Breast epithelium (tissue), 4 donors: ENCODE measurements at places on chromosomes 6 and 20. TPM values are rescaled to one million over a fixed set of nuclear protein-coding genes. Genes with fewer than 3 reads are reported as not detected.

Gene TXLNB
- 0.96 TPM for total RNA-seq

Gene OSER1
- total RNA-seq: 73.8 TPM

Gene FUCA2
- 48.2 TPM for total RNA-seq

Gene SLC22A2
- not detected for total RNA-seq

Gene FOXS1
- 0.44 TPM for total RNA-seq

Gene NKAIN4
- total RNA-seq: not detected

Gene CASS4
- 2.2 TPM for total RNA-seq

Gene CCN6
- not detected for total RNA-seq

Gene RFX6
- total RNA-seq: 1.8 TPM

- H3K4me1 ChIP-seq: no peaks in the 10 kb centered on the region
- H3K27me3 ChIP-seq: no peaks in the 10 kb centered on the region
Observed at GRCh38 chr6:154938221-154938580, 56.9 kb upstream of the TIAM2 start.

DNA sequence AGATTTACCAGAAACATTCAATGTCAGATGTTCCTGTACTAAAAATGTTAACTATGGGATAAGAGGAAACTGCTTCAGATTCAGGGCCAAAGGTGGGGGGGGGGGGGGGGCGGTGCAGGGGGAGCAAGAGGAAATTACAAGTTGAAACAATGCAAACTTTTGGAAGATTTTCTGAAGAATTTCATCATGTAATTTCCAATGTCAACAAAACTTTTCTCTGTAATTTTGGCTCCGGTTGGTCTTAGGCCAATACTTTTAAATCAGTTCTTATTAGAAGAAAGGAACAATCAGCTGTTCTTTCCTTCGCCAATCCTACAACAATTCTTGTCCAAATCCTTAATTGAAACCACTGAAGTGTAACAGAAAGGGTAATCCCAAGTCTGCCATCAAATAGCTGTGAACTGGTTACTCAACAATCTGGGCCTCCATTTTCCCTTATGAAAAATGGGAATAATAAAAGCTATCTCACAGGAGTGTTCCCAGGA is 13.1 kb downstream of the UQCC1 start:
- H3K4me1 ChIP-seq: no peaks in the 10 kb centered on the region
- no peaks in the 10 kb centered on the region for H3K27me3 ChIP-seq
- H3K4me3 ChIP-seq: no peak overlapping the region
- no peak overlapping the region for H3K27ac ChIP-seq
- no peaks in the 10 kb centered on the region for H3K36me3 ChIP-seq
- DNase-seq: no peak

GRCh38 chr6:169499848-169500247 is 202.0 kb downstream of the WDR27 start:
- no peaks in the 10 kb centered on the region for H3K4me1 ChIP-seq
- no peaks in the 10 kb centered on the region for H3K36me3 ChIP-seq
- no peaks in the 10 kb centered on the region for H3K27me3 ChIP-seq

- no peak overlapping the region for H3K4me3 ChIP-seq
- DNase-seq: no peak
- H3K36me3 ChIP-seq: no peaks in the 10 kb centered on the region
- no peaks in the 10 kb centered on the region for H3K4me1 ChIP-seq
- H3K27me3 ChIP-seq: no peaks in the 10 kb centered on the region
Observed at GRCh38 chr6:87905101-87905641, 142.5 kb upstream of the SPACA1 start.

DNA sequence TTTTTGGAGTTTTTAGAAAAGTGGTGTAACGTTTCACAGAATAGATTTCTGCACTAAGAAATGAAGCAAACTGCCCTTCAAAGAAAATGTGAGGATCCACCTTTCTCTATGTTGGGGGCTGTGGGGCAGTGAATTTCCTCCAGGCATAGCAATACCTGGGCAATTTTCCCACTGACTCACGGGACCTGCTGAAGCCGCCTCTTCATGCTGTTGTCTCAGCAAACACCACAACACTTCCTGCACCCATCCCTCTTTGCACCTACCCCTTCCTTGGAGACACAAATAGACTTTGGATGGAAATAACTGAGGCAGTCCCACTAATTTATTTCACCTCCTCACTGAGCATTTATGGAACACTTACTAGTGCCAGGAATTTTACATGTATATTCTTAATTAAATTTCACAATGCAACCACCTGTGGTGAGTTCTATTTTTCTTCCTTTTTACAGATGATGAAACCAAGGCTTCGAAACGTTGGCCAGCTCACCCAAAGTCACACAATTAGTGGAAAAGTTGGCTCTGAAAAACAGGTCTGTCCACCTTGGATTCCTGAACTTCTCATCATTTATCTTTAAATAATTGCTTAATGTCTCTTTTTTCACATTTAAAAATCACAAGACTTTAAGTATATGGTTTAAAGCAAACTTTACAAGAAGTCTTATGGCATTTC is 17.2 kb upstream of the ADGRF1 start:
- no peak overlapping the region for H3K4me3 ChIP-seq
- DNase-seq: peak; percentile 54
- H3K36me3 ChIP-seq: no peaks in the 10 kb centered on the region

DNA sequence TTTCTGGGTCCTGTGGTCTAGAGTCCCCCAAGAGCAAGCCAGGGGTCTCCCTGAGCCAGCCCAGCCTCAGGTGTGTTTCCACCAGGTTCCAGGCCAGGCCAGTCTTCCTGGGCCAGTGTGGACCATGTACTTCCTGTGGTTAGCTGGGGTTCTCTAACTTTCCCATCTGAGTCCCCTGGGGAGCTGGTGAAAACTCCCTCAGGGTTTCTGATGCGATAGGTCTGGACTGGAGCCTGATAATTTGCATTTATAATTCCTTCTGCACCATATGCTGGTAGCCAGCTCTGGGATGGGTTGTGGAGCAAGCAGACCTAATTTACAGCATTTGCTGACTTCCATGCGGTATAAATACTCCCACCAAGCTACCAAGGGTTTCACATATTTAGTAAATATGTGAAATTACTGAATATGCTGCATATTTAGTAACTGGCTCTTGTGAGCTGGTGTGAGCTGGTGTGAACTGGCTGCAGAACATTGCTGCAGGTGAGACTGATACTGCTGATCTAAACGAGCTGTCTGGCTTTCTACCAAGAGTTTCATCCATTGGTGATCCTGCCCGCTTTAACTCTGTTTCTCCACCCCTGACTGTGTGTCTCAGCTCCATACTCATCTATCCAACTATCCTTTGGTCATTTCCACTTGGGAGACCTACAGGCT is 62.6 kb downstream of the RIN2 start:
- no peaks in the 10 kb centered on the region for H3K4me1 ChIP-seq
- no peaks in the 10 kb centered on the region for H3K36me3 ChIP-seq
- DNase-seq: no peak
- H3K27ac ChIP-seq: no peak overlapping the region
- no peaks in the 10 kb centered on the region for H3K27me3 ChIP-seq

GRCh38 chr6:36967301-36967700 is 12.8 kb downstream of the PI16 start:
- no peaks in the 10 kb centered on the region for H3K36me3 ChIP-seq
- no peak overlapping the region for H3K27ac ChIP-seq
- no peak overlapping the region for H3K4me3 ChIP-seq
- no peaks in the 10 kb centered on the region for H3K27me3 ChIP-seq
- DNase-seq: no peak
- H3K4me1 ChIP-seq: peaks cover 10% of the 10 kb centered on the region

- H3K27me3 ChIP-seq: no peaks in the 10 kb centered on the region
- no peak overlapping the region for H3K27ac ChIP-seq
- no peak overlapping the region for H3K4me3 ChIP-seq
- H3K4me1 ChIP-seq: no peaks in the 10 kb centered on the region
Observed at GRCh38 chr6:38110481-38110971, 291.0 kb downstream of the ZFAND3 start.

DNA sequence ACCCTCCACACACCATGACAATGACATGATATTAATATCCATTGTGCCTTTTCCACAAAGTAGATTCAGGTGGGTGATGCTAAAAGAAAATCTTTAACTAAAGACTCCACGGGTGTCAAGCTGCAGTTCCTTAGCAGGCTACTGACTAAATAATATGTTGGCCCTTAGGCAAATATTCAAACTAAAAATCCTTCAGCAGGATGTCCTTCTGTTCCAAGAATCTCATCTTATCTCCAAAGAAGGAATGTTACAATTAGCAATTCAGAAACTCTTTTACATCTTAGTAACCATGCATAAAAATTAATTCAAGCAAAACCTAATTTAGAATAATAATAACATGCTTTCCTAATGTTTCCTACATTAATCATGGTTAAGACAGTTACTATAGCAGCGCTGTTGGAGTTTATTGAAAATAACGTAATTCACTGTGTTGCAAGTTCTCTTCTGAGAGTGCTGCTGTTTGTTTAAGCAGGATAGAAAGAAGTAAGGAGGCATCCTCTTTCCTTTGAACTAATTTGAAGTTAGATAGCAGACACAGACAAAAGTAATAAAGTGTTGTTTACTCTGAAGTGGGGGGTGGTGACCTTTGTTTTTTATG is 414.8 kb upstream of the CDH4 start:
- H3K36me3 ChIP-seq: no peaks in the 10 kb centered on the region
- H3K4me3 ChIP-seq: no peak overlapping the region
- no peak overlapping the region for H3K27ac ChIP-seq

DNA sequence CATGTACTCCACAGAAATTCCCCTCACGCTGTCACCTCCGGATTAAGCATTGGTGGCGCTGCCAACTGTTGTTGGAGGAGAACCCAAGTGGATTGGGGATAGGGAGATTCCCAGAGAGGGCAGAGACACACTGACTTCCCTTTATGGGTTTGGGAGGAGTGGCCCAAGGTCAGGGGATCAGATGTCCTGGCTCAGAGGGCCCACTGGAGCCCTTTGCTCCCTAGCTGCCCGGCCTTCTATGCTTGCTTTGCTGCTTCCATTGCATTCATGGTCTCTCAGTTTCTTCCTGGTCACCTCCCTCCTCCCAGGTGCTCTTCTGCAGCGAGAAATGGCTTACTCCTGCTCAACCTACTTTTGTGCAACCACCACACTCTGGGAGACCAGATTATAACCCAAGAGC is 14.3 kb downstream of the CUL9 start:
- no peaks in the 10 kb centered on the region for H3K4me1 ChIP-seq
- no peak overlapping the region for H3K4me3 ChIP-seq
- no peaks in the 10 kb centered on the region for H3K27me3 ChIP-seq
- H3K27ac ChIP-seq: no peak overlapping the region

DNA sequence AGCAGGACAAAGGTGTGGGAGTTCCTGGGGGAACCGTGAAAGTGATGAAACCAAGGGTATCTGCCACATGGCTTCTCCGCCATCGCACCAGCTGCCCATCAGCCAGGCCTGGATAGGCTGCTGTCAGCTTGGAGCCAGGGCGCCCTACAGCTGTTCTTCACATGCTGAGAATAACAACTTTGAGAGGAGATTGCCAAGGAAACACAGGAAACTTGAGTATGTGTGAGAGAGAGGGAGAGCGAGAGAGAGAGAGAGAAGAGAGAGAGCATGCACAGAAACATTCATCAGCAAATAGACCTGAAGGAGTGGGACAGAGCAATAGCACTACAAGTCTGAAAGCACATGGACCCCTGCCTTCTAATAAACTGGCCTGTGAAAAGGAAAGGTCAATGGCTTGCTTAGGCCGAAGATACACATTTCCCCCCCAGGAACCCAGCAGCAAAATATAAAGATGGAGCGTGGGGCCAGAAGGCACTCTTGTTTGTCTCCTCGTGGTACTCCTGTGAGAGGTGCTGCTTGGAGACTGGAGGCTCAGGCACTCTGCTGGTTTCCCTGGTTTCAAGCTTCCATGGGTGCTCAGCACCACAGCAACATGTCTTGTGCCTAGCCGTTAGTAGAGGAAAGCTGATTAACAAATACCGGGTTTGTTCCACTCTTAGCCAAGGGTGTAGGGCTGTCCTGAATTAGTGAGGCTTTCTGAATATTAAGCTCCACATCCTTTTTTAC is 53.0 kb downstream of the SNAP25 start:
- H3K4me3 ChIP-seq: no peak overlapping the region
- H3K36me3 ChIP-seq: no peaks in the 10 kb centered on the region
- no peak overlapping the region for H3K27ac ChIP-seq
- no peaks in the 10 kb centered on the region for H3K27me3 ChIP-seq

- H3K27me3 ChIP-seq: no peaks in the 10 kb centered on the region
- no peaks in the 10 kb centered on the region for H3K36me3 ChIP-seq
- peak overlapping the region; percentile 23 for H3K27ac ChIP-seq
- peaks cover 2% of the 10 kb centered on the region for H3K4me1 ChIP-seq
- no peak for DNase-seq
Observed at GRCh38 chr6:111710439-111710838, 104.8 kb upstream of the TRAF3IP2 start.

- no peaks in the 10 kb centered on the region for H3K36me3 ChIP-seq
- no peaks in the 10 kb centered on the region for H3K27me3 ChIP-seq
- no peaks in the 10 kb centered on the region for H3K4me1 ChIP-seq
- no peak overlapping the region for H3K27ac ChIP-seq
Observed at GRCh38 chr6:148907573-148907972, 160.7 kb downstream of the UST start.

- no peaks in the 10 kb centered on the region for H3K4me1 ChIP-seq
- no peaks in the 10 kb centered on the region for H3K27me3 ChIP-seq
- DNase-seq: no peak
Observed at GRCh38 chr6:57201718-57202117, 20.4 kb downstream of the RAB23 start.
